Fibroblast of skin of right quadriceps (primary cell): ENCODE measurements at places on chromosomes 2 and 18.

- peak; percentile 68 for DNase-seq
Observed at GRCh38 chr2:203583701-203584100, 48.6 kb upstream of the RAPH1 start.

- no peak for DNase-seq
Observed at GRCh38 chr2:134288814-134289213, 34.9 kb downstream of the MGAT5 start.

- no peak for DNase-seq
Observed at GRCh38 chr18:69097349-69097748, 299.5 kb downstream of the CCDC102B start.

- DNase-seq, result no peak
Observed at GRCh38 chr18:55886886-55887285, 298.9 kb upstream of the TCF4 start.

GRCh38 chr2:15583826-15584225, 7.8 kb upstream of the DDX1 start:
- no peak for DNase-seq

GRCh38 chr18:33459612-33460011, 19.1 kb upstream of the CCDC178 start:
- DNase-seq, result no peak

DNA sequence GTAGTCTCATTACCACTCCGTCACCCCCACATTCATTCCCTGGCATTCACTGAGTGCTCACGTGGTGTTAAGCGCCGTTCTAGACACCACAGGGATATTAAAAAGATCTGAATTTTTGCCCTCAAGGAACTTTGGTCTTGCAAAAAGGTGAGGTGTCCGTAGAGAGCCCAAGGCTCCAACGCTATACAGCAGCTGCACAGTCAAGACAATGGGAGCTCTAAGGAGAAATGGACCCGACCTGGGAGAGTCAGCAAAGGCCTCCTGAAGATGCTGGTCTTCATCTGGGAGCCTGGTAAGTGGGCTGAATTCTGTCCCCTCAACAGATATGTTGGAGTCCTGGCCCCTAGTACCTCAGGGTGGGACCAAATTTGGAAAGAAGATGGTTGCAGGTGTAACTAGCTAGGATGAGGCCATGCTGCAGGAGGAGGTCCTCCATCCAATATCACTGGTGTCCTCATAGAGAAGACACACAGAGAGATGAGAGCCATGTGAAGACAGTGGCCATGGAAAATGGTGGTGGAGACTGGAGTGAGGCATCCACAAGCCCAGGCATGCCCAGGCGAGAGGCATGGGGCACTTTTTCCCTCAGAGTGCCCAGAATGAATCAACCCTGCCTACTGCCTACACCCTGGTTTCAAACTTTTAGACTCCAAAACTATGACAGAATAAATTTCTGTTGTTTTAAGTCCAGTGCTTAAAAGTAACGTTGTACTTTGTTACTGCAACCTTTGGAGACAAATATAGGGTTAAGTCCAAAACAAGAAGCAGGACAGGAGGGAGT, 247.3 kb downstream of the TTC32 start:
- no peak for DNase-seq

DNA sequence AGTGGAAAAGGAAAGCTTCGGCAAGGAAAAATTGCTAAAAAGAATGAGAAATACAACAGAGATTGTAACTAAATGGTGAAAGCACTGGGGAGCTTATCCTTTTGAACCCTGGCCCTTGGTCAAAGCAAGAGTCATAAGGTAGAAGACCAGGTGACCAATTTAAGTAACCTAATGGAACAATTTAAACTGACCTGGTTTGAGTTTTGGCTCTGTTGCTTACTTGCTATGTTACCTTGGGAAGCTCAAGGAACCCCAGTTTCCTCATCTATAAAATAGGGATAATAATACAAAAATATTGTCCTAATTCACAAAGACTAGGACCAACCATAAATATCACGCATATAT, 48.6 kb downstream of the NHEJ1 start:
- DNase-seq, result no peak

DNA sequence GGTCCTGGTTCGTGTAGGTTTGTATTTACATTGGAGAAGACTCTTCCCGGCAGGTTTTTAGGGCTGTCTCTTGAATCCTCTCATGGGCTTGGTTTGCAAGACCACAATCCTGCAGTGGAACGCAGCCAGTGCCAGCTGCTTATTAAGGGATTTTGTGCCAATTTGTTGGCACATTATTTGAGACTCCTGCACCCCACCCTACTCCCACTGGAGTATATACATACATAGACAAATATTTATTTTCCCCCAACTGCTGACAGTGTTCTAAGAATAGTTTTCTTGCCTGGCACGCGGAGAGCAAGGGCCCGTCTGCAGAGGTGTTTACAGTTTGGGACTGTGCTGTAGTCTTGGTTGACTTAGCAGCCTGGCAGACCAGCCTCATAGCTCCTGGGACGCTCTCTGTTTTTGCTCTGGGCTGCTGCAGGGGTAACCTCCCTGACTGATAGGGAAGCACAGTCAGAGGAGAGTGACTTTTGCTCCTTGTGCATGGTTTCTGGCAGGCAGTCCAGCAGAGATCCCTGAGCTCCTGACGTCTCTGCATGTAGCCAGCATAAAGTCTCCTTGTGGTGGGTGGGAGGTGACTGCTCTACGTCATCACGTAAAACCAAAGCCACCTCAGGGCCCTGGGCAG, 1.9 kb downstream of the LDLRAD4 start:
- DNase-seq, result peak; percentile 8

DNA sequence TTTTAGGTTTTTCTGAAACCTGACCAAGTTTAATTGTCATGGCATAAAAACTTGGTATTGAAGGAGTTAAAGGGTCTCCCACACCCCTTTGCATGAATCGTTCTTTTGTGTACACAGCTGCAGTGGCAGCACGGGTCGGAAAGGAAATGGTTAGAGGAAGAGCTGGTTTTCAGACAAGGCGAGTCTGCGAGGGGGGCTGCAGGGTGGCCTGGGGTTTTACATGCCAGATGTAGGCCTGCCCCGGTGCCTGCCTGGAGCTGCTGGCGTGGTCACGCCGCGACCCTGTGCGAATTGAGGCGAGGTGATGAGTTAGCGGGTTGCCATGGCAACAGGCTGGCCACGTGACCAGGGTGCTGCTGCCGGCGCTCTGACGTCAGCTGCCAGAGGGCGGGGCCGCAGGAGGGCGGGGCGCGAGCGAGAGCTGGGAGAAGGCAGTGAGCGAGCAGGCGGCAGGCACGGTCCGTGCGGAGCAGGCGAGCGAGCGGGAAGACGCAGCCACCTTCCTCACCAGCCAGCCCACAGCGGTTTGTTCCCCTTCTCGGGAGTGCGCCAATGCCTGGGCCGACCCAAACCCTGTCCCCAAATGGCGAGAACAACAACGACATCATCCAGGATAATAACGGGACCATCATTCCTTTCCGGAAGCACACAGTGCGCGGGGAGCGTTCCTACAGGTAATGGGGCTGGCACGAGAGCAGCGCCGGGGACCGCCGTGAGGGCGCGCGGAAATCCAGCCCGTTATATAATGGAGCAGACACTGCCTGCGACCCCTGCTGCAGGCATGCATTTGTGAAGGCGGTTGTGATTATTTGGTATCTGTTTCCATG, at the start of gene MAPRE2:
MAPRE2 (plus strand) TSS at position 426 of the 827 bp plus-strand sequence; CDS start at position 553, 127 bp downstream.
- peak; percentile 96 for DNase-seq

DNA sequence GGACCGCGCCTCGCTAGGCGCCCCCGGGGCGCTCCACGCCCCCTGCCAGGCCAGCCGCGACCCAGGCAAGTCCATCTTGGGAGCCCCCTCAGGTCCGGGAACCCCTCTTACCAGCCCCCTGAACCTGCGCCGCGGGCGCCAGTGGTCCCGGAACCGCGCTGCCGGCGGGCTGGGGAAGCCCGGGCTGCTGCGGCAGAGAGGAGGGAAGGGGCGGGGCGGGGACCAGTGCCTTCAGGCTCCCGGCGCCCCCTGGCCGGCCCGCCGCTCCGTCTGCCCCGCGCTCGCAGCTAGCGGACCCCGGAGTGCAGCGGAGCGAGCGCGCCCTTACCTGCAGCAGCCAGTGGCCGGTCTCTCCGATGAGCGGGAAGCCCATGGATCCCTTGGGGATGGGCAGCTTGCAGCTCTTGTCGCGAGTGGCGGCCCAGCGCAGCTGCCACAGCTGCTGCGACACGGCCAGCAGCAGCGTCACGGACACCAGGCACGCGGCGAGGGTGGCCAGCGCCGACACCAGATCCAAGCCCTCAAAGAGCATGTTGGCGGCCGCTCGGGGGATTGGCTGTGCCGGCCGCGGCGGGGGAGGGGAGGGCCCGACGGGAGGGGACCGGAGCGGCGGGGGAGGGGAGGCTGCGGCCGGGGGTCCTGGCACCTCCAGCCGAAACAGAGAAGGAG, at the start of gene CYP26B1:
CYP26B1 (minus strand) TSS at position 560 of the 669 bp plus-strand sequence; CDS start at position 532, 28 bp downstream.
- no peak for DNase-seq

GRCh38 chr18:45900623-45901022, 66.5 kb downstream of the EPG5 start:
- no peak for DNase-seq
